Hematopoietic multipotent progenitor cell treated with erythropoietin and hydrocortisone succinate and interleukin-3 and kit ligand, for 8 days (in vitro differentiated cells): ENCODE measurements at places on chromosomes 12 and 14.
A peak's percentile ranks its signal among the peaks of the same experiment; 100 is the strongest.

DNA sequence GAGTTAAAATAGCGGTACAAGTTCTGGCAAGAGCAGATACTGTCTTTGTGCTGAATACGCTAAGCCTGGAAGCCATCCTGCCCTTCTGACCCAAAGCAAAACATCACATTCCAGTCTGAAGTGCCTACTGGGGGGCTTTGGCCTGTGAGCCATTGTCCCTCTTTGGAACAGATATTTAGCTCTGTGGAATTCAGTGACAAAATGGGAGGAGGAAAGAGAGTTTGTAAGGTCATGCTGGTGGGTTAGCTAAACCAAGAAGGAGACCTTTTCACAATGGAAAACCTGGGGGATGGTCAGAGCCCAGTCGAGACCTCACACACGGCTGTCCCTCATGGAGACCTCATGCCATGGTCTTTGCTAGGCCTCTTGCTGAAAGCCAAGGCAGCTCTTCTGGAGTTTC, 18.5 kb downstream of the EMP1 start:
- DNase-seq: no peak

DNA sequence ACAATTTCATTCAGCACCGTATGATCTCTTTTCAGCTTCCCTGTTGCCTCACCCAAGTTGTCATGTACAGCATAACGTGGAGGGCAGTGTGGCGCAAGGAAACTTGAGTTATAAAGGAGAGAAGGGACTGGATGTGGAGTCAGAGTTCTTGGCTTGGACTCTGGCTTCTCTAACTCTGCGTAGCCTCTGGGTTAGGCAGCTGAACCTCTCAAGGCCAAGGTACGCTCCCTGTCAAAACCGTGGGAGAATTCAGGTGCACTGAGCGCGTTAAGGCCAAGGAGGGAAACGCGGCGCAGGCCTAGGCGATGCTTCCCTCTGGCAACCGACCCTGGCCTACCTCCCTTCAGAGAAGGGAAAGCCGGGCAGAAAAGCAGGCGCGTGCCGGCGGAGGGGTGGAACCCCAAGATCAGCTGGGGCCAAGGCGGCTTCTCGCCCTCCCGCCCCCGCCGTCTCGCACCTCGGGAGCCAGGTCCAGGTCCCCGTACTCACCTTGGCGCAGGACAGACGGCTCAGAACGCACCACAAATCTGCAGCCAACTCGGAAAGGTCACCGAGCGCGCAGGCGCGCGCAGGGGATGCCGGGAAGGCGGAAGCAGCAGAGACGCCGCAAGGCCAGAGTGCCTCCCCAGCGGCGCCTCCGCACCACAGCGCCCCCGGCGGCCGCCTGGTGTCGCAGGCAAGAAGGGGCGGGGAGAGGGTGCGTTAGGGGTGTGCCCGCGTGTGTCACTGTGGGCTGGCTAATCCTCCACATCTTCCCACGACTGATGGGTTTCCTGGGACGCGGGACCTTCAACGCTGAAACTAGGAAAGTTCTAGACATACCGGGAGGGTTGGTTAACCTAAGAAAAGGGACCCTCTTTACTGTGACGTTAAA, 7.0 kb upstream of the TDRD9 start:
- peak; percentile 91 for DNase-seq

- DNase-seq: no peak
Observed at GRCh38 chr12:87439990-87440827, 589.0 kb downstream of the C12orf50 start.

DNA sequence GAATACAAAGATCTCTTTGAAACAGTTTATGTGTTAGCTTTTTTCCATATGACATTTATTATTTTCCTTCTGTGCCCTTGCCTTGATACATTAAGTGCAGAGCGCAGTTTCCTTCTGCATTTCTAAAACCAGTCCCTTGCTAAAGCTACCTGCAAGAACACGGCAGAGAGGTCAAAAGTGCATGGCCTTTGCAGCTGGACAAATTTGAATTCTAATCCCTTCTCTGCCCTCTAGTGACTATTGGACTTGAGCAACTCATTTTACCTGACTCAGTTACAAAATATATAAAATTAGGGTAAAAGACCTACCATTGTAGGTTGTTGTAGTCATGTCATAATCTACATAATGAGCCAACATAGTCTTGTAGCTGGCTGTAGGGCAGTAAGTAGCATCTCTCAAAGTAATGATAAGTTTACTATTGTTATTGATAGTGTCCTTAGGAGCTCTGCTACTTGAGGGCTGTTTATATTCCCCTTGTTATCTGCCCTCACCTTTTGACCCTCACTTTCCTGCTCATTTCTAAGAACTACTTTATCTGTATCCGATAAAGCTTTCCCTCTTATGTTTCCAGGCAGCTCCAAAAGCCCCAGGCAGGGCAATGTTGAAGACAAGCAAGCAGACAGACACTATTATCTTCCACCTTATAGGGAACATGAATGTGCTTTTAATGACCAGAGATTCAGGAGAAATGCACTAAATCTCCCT, 120.0 kb upstream of the PDZRN4 start:
- no peak for DNase-seq

- DNase-seq: no peak
Observed at GRCh38 chr12:109718390-109718789, 4.8 kb downstream of the FAM222A start.

- no peak for DNase-seq
Observed at GRCh38 chr12:53290661-53291060, 4.7 kb upstream of the PFDN5 start.

DNA sequence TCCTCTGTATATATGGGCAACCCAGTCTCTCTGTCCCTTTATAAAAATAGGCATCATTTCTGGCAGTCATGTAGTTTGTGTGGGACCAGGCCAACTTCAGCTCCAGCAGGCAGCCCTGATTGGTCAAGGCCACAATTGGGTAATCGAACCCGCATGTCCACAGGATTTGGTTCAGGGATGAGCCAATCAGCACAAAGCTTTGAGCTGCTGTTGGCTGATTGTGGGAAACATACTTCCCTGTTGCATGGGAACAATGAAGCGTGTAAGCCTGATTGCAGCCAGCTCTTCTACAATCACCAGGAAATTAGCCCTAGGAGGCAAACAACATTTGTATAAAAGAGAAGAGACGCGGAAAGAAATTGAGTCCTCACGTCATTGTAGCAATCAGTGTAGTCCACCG, 328.6 kb downstream of the PCNX1 start:
- no peak for DNase-seq

- DNase-seq: no peak
Observed at GRCh38 chr14:67644428-67644827, 24.7 kb downstream of the ARG2 start.

DNA sequence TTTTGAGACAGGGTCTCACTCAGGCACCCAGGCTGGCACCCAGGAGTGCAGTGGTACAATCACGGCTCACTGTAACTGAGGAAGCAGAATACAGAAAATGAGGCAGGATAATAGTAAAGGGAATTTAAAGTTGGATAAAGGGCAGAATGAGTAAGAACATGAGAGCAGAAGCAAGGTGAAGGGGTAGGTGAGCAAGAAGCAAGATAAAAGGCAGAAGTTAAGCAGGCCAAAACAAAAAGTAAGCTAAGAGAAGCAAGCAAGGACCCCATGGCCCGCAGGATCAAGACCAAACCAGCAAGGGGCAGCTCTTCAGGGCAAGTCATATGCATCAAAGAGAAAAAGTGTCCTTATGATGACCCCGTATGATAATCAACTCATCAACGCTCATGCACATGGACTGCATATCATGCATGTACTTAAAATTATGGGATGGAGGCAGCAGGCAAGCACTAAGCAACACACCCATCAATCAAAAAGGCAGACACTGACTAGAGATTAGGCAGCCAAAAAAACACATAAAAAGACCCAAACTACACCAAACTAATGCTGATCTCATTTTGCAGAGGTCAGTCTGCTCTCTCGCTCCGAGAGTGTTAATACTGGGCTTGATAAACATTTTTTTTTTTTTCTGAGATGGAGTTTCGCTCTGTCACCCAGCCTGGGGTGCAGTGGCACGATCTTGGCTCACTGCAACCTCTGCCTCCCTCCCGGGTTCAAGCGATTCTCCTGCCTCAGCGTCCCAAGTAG, 11.6 kb downstream of the TIMELESS start:
- peak; percentile 75 for DNase-seq

DNA sequence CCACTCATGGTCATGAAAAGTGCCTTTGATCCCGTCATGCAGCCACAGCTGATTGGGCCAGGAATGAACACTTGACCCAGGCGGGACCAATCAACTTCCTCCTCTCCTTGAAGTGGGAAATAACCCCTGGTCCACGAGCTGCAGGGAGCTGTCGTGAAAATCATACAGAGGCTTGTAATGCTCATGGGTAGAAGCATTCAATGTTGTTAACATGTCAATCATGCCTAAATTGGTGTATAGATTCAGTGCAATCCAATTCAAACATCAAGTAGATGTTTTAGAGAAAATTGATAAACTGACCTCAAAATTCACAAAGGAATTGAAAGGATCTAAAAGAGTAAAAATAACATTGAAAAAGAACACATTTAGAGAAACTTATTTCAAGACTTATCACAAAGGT, 1019.0 kb upstream of the TMEM132C start:
- DNase-seq: no peak

- DNase-seq: no peak
Observed at GRCh38 chr12:332581-333205, 56.4 kb downstream of the KDM5A start.

GRCh38 chr12:82968631-82969367, 282.1 kb downstream of the TMTC2 start:
- DNase-seq: no peak

DNA sequence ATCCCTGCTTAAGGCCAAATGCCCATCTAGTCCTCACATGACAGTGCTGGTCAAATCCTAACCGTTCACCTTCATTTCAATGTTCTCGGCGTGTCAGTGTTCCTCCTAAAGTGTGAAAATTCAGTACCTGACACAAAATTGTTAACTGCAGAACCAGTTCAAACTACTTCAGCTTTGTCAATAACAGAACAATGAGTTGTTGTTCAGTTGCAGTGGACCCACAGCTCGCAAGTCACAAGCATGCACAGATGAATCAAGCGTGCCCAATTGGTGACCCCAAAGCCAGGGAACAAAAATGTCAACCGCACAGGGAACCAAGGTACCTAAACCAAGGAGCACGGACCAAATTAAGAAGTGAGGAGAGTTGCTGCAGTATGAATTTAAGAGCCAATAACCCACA, 23.2 kb downstream of the NRDE2 start:
- DNase-seq: no peak

GRCh38 chr12:45191239-45191638, 24.7 kb upstream of the ANO6 start:
- DNase-seq: no peak

- DNase-seq: no peak
Observed at GRCh38 chr14:27410981-27411380, 813.1 kb upstream of the NOVA1 start.

DNA sequence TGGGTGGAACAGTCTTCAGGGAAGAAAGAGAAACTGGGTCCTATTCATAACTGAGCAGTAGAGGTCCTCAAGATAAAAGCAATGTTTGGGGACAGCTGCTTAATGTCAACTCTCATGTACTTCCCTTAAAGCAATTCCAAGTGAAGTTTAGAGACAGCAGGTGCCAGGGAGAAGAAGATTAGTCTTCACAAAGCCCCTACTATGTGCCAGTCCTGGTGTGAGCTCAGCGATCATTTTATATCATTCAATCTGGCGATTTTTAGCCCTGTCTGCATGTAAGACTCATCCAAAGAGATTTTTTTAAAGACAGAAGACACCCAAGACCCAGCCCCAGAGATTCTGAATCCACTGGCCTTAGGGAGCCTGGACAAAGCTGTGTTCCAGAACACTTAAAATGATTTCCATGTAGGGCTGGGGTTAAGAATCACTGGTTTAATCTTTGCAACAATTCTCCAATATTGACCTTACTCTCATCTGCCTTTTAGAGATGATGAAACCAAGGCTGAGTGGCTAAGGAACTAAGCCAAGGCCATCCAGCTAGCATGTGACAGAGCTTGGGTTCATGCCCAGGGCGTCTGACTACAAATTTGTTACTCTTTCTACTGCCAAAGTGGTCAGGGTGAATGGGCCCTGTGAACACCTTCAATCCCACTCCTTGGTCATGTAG, 404.5 kb upstream of the TBX3 start:
- no peak for DNase-seq

DNA sequence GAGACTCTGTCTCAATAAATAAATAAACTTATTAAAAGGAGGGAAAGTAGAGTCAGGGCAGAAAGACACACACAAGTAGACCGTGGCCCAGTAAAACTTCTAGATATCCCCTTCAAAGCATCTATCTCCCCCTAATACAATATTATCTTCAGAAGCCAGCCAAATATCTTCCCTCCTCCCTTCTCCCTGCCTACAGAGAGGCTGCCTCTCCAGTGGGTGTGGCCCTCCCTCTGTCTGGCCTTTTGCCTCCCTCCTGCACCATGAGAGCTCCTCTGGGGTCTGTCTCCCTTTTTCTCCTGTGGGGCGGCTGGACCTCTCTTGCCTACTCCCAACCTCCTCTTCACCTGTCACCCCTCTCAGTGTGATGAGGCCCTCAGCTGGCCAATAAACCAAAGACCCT, 139.2 kb downstream of the EGLN3 start:
- DNase-seq: peak; percentile 77

GRCh38 chr14:24809135-24809534, 175.1 kb upstream of the GZMB start:
- no peak for DNase-seq

- no peak for DNase-seq
Observed at GRCh38 chr12:105576261-105576660, 245.8 kb downstream of the C12orf75 start.

- no peak for DNase-seq
Observed at GRCh38 chr12:130203151-130203550, 40.9 kb downstream of the FZD10 start.
